ENCODE measurements at places on chromosomes 5 and 9. TPM values are rescaled to one million over a fixed set of nuclear protein-coding genes. Genes with fewer than 3 reads are reported as not detected.
A peak's percentile ranks its signal among the peaks of the same experiment; 100 is the strongest.

GRCh38 chr5:17238521-17239041 is 21.1 kb downstream of the BASP1 start:
- no peak for DNase-seq
- H3K4me3 ChIP-seq: no peak overlapping the region
- peak overlapping the region; percentile 74 for H3K27ac ChIP-seq
- peaks cover 81% of the 10 kb centered on the region for H3K4me1 ChIP-seq
- H3K36me3 ChIP-seq: no peaks in the 10 kb centered on the region

- DNase-seq: no peak
- H3K4me3 ChIP-seq: no peak overlapping the region
- no peak overlapping the region for H3K27ac ChIP-seq
- no peaks in the 10 kb centered on the region for H3K36me3 ChIP-seq
These were observed 290.0 kb downstream of the CETN3 start for GRCh38 chr5:90119531-90119971.

- no peaks in the 10 kb centered on the region for H3K36me3 ChIP-seq
- peaks cover 10% of the 10 kb centered on the region for H3K27me3 ChIP-seq
- H3K4me3 ChIP-seq: no peak overlapping the region
- no peak overlapping the region for H3K27ac ChIP-seq
These were observed 62.1 kb upstream of the CTXN3 start for GRCh38 chr5:127586811-127587210.

GRCh38 chr5:73617510-73618279 is 8.3 kb upstream of the ARHGEF28 start:
- H3K27me3 ChIP-seq: peaks cover 32% of the 10 kb centered on the region
- H3K27ac ChIP-seq: no peak overlapping the region
- no peaks in the 10 kb centered on the region for H3K4me1 ChIP-seq
- H3K36me3 ChIP-seq: no peaks in the 10 kb centered on the region
- DNase-seq: no peak

- no peaks in the 10 kb centered on the region for H3K36me3 ChIP-seq
- no peaks in the 10 kb centered on the region for H3K27me3 ChIP-seq
- no peak for DNase-seq
- no peaks in the 10 kb centered on the region for H3K4me1 ChIP-seq
- no peak overlapping the region for H3K27ac ChIP-seq
These were observed 377.1 kb upstream of the C9orf72 start for GRCh38 chr9:27950382-27950781.

DNA sequence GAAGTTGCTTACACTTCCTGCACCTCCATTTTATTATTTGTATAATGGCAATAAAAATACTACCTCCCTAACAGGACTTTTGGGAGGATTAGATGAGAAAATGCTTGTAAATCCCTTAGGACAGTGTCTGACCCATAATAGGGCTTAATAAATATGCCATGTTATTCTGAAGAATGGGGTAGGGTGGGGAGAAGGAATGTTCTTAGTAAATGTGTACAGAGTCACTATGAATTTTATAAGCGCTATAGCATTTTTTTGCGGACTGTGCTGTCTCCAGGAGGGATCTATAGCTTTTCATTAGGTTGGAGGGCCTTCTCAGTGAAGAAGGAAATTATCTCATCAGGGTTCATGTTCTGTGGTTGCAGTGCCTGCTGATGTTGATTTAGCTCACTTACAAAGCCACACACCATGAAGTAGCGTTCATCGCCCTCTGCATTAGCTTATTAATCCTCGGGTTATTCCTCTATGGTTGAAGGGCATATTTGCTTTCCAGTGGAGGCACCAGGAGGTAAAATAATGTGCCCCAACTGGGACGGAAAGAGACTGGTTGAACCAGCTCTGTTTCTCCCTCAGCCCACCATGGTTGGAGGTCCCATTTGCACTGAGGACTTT is 497.1 kb downstream of the ARHGEF28 start:
- DNase-seq: no peak
- H3K27me3 ChIP-seq: no peaks in the 10 kb centered on the region
- no peak overlapping the region for H3K27ac ChIP-seq
- no peaks in the 10 kb centered on the region for H3K36me3 ChIP-seq
- H3K4me1 ChIP-seq: no peaks in the 10 kb centered on the region

- no peak overlapping the region for H3K27ac ChIP-seq
- H3K36me3 ChIP-seq: peaks cover 5% of the 10 kb centered on the region
- H3K4me1 ChIP-seq: no peaks in the 10 kb centered on the region
These were observed 321.4 kb upstream of the DAP start for GRCh38 chr5:11082404-11082945.

- no peak overlapping the region for H3K27ac ChIP-seq
- H3K27me3 ChIP-seq: no peaks in the 10 kb centered on the region
- no peak overlapping the region for H3K4me3 ChIP-seq
These were observed 116.7 kb downstream of the ADAMTS2 start for GRCh38 chr5:179228341-179229121.

DNA sequence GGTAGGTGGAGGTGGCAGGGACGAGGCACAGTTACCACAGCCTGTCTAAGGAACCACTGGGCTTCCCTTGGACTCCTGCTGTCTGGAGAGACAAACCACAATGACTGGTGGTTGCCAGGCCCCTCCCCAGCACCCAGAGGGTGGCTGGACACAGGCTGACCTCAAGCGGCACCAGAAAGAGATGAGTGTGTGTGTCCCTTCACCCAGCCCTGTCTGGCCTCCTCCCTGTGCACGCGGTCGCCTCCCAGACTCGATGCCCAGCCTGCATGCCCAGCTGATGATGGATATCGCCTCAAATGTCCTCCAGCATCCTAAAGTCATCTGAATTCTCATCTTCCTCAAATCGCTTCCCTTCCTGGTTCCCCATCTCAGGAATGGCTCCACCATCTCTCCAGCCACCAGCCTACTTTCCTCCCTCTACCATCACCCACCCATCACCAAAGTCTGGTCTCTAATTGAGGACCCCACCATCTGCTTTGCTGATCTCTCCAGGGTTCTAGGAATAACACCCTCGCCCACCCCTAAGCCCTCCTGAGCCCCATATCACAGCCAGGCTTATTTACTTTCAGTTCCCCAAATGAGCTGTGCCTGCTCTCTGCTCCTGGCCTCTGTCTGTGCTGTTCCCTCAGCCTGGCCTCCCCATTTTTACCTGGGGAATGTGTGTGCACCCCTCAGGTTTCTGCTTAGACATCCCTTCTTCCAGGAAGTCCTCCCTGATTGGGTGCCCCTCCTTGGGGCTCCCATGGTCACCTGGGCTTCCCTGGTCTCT is 52.5 kb upstream of the GGTA1 start:
- no peak overlapping the region for H3K4me3 ChIP-seq
- H3K27ac ChIP-seq: no peak overlapping the region
- peak; percentile 15 for DNase-seq

GRCh38 chr5:38736089-38736488 is 109.7 kb upstream of the OSMR start:
- DNase-seq: no peak
- H3K4me1 ChIP-seq: no peaks in the 10 kb centered on the region
- H3K4me3 ChIP-seq: no peak overlapping the region
- H3K36me3 ChIP-seq: no peaks in the 10 kb centered on the region
- no peak overlapping the region for H3K27ac ChIP-seq

GRCh38 chr9:109730228-109730627 is 49.8 kb upstream of the PALM2AKAP2 start:
- peaks cover 23% of the 10 kb centered on the region for H3K27me3 ChIP-seq
- DNase-seq: no peak
- H3K36me3 ChIP-seq: no peaks in the 10 kb centered on the region
- H3K4me3 ChIP-seq: no peak overlapping the region

GRCh38 chr5:134103397-134103796 is 11.1 kb upstream of the TCF7 start:
- no peak for DNase-seq
- H3K36me3 ChIP-seq: no peaks in the 10 kb centered on the region
- no peaks in the 10 kb centered on the region for H3K27me3 ChIP-seq

DNA sequence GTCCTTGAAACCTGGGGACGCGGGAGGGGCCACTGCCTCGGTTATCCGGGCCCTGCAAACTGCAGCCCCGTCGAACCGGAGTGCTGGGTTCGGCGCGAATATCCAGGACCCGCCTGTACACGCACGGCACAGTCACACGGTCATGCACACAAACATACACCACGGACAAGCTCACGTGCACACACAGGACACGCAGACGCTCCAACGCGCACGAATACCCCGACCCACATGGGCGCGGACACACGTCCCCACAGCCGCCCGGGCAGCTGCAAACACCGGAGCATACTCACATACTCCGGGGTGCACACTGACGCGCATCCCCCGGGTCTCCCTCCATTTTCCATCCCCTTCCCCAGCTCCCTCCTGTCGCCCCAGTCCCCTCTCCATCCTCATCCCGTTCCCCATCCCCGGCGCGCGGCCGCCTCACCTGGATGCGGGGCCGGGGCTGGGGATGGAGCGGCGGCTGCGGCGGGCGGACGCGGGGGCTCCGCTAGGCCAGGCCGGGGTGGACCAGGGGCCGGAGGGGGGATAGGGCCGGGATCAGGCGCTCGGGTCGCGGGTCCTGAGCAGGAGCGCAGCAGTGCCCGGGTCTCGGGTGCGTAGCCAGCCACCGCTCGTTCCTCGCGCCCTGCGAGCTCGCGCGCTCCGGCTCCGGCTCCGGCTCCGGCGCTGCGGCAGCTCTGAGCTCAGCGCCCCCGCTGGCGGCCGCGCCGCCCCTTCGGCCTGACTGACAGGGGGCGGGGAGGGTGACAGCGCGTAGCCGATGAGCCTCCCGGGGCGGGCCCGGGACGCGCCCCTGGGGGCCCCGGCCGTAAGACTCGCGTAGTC is at the start of the genes EIF4E1B and SNCB:
Gene EIF4E1B (plus strand): TSS at position 823 of the 828 bp plus-strand sequence. CDS start 12,113 bp downstream, outside the sequence.
Gene SNCB (minus strand): TSS at position 682 of the 828 bp plus-strand sequence. CDS start 880 bp downstream, outside the sequence.
- H3K27me3 ChIP-seq: peaks cover 33% of the 10 kb centered on the region
- DNase-seq: peak; percentile 68
- H3K4me3 ChIP-seq: peak within 1 kb of the TSS; percentile 82
- no peaks in the 10 kb centered on the region for H3K36me3 ChIP-seq
- peaks cover 36% of the 10 kb centered on the region for H3K4me1 ChIP-seq

DNA sequence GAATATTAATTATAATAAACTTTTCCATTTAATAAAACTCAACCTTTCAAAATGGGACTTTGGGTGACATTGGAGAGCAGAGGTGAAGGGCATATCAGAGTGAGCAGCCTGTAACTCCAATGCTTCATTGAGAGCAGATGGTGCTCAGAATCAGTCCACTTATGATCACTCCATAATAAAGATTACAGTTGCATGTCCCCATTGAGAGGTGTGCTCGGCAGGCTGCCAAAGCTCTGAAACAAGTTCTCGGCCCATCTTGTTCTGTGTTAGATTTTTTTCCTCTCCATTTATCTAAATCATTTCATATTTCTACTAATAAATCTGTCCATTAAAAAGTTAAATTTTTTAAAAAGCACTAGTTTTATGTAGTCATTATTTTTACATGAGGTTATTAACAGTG is 1786.4 kb upstream of the WWC1 start:
- no peak overlapping the region for H3K27ac ChIP-seq
- no peaks in the 10 kb centered on the region for H3K27me3 ChIP-seq
- H3K36me3 ChIP-seq: no peaks in the 10 kb centered on the region
- DNase-seq: no peak

- H3K27me3 ChIP-seq: peaks cover 12% of the 10 kb centered on the region
- H3K27ac ChIP-seq: no peak overlapping the region
- peaks cover 18% of the 10 kb centered on the region for H3K4me1 ChIP-seq
- H3K4me3 ChIP-seq: no peak overlapping the region
- no peaks in the 10 kb centered on the region for H3K36me3 ChIP-seq
These were observed 36.7 kb upstream of the CCDC112 start for GRCh38 chr5:115333164-115333563.

DNA sequence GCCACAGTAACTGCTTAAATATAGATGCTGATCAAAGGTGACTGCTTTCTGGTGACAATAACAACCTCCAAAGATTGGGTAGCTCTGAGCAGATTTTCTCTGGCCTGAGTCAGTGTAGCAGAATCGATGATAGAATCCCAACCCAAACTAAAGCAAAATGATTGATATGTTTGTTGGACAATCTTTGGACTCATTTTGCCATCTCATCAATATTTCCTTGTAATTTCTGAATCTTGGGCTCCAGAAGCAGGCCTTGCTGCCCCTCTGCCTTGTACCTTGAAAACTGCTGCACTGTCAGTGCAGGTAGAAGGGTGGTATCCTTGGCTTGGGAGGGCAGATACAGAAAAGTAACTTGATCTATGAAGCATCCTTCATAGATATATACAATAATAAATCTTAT is 18.9 kb downstream of the TTC23L start:
- DNase-seq: no peak
- no peak overlapping the region for H3K27ac ChIP-seq
- H3K4me3 ChIP-seq: no peak overlapping the region
- no peaks in the 10 kb centered on the region for H3K27me3 ChIP-seq

DNA sequence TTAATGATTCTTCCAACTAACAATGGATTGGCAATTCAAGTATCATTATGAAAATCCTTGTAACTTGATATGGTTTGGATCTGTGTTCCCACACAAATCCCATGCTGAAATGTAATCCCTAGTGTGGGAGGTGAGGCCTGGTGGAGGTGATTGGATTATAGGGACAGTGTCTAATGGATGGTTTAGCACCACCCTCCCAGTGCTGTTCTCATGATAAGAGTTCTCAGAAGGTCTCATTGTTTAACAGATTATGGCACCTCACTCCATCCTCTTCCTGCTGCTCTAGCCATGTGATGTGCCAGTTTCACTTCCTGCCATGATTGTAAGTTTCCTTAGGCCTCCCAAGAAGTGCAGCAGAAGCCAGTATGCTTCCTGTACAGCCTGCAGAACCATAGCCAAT is 1116.2 kb upstream of the EDIL3 start:
- H3K27ac ChIP-seq: no peak overlapping the region
- no peak overlapping the region for H3K4me3 ChIP-seq
- H3K36me3 ChIP-seq: no peaks in the 10 kb centered on the region
- no peaks in the 10 kb centered on the region for H3K4me1 ChIP-seq

- no peak for DNase-seq
- no peak overlapping the region for H3K27ac ChIP-seq
- no peaks in the 10 kb centered on the region for H3K27me3 ChIP-seq
These were observed 177.8 kb upstream of the PCSK5 start for GRCh38 chr9:75712700-75713099.

DMRT2 gene
- not detected for polyA plus RNA-seq

C6 gene
- polyA plus RNA-seq: not detected

FOXD4L4 gene
- not detected for polyA plus RNA-seq

OTULINL gene
- polyA plus RNA-seq: 0.19 TPM

OTP gene
- polyA plus RNA-seq: not detected

IL7R gene
- 2.4 TPM for polyA plus RNA-seq

FBLL1 gene
- not detected for polyA plus RNA-seq

PCDHAC2 gene
- not detected for polyA plus RNA-seq

Data from naive B cell (primary cell).